ENCODE measurements at places on chromosomes 5 and 9.

DNA sequence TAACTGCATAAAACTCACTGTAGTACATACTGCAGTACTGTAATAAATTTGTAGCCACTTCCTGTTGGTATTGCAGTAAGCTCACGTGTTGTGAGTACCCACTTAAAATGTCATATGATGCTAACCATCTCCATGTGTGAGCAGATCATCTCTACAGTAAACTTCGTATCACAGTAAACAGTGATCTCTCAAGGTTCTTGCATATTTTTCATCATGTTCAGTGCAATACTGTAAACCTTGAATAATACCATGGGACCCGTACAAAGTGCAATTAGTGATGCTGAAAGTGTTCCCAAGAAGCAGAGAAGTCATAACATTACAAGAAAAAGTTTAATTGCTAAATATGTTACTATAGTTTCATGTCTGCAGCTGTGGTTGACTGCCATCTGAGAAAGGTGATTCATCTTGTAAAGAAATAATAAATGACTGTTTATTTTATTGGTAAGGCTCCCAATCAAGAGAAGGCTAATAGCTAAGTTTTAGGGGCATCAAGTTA lies 253.8 kb upstream of the POU5F2 start:
- DNase-seq = no peak

GRCh38 chr5:95053253-95053652 lies 231.6 kb downstream of the MCTP1 start:
- DNase-seq = no peak

- no peak for DNase-seq
Measured at GRCh38 chr5:150663936-150664335, 2.9 kb downstream of the MYOZ3 start.

GRCh38 chr9:132040808-132041207 lies 38.9 kb downstream of the MED27 start:
- no peak for DNase-seq

GRCh38 chr5:73496984-73497457 lies 1.2 kb upstream of the BTF3 start:
- no peak for DNase-seq

GRCh38 chr5:134053840-134054338 lies 49.1 kb upstream of the VDAC1 start:
- DNase-seq = no peak

DNA sequence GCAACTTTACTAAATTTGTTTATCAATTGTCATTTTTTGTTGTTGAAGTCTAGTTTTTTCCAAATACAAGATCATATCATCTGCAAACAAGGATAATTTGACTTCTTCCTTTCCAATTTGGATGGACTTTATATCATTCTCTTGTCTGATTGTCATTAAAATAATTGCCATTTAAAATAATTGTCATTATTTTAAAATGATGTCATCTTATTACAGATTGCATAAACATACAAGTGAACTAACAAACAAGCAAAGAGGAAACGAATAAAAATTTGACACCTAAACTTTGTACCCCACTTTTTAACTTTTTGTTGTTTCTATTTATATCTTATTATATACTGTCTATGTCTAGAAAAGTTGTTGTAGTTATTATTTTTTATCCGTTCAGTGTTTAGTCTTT lies 275.2 kb downstream of the ADGRV1 start:
- no peak for DNase-seq

DNA sequence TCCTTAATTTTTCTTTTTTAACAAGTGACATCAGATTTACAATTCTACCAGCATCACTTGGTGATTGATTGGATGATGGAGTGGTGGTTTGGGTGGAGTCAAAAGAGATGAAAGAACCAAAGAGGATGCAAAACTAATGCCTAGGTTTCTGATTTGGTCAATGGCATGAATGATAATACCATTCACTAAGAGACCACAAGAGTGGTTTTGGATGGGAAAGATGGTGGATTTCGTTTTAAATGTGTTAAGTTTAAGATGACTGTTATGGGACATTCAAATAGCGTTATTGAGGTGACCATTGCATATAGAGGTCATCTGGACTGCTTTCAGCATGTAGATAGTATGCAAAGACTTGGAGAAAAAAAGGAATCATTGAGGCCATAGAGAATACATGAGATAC lies 3.6 kb downstream of the SMC5 start:
- no peak for DNase-seq

DNA sequence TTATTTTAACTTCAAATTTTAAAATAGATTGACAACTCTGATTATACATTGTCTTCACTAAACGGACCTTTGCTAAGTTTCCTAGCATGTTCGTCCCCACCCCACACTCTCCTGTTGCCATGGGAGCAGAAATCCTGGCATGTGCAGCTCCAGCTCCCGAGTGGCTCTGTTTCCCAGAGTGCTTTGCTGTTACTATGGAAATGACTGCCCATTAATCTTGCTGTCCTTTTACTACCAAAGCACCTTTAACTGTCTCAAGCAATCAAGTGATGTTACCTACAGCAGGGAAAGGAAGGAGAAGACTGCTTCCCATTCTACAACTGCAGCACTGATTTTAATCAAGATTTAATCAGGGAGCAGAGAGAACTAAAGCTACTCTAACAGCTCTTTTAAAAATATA lies 212.0 kb upstream of the KIF2A start:
- no peak for DNase-seq

- DNase-seq = no peak
Measured at GRCh38 chr5:820245-820644, 30.5 kb downstream of the ZDHHC11 start.

GRCh38 chr5:32406650-32407049 lies 37.9 kb downstream of the ZFR start:
- DNase-seq = no peak

DNA sequence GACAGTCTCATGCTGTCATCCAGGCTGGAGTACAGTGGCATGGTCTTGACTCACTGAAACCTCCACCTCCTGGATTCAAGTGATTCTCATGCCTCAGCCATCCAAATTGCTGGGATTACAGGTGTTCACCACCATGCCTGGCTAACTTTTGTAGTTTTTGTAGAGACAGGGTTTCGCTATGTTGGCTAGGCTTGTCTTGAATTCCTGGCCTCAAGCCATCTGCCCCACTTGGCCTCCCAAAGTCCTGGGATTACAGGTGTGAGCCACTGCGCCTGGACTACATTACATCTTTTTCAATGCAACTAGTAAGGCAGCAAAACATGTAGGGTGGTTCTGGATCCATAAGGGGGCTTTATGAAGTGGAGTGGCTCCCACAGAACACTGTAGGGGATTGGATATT lies 29.6 kb upstream of the RASGEF1C start:
- no peak for DNase-seq

DNA sequence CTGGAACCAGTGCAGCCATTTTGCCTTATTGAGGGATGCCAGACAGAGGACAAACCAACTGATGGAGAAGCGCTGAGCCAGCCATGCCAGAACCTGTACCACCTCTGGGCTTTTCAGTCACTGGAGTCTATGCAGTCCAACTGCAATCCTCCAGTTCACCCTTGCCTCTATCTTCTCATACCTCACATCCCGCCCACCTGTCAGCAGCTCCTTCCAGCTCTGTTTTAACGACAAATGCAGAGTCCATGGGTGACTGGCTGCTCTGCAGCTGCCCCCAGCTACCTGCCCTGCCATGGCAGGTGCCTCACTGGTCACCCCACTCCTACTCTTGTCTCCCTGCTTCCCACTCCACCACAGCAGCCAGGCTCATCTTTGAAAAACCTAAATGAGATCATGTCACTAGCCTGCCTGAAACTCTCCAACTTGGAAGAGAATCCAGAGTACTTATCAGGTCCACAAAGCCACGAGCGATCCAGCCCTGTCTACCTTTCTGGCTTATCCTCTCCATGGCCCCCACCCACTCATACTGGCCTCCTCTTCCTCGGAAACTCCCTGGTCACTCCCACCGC lies 14.0 kb upstream of the ACSL6 start:
- DNase-seq = no peak

DNA sequence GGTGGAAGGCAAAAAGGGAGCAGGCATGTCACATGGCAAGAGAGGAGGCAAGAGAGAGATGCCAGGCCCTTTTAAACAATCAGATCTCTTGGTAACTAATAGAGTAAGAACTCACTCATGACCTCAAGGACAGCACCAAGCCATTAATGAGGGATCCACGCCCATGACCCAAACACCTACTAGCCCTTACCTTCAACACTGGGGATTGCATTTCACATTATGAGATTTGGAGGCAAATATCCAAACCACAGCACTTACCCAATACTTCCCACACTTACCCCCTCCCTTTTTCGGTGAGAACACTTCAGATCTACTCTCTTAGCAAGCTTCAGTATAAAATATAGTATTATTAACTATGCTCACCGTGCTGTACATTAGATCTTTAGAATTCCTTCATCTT lies 41.9 kb downstream of the ZNF354A start:
- no peak for DNase-seq
